A549 treated with RU486 at 1 μM for 4 hours (cell line): ENCODE measurements at places on chromosomes 16 and 17. TPM values are rescaled to one million over a fixed set of nuclear protein-coding genes. Genes with fewer than 3 reads are reported as not detected.

EPN2 gene
- 37.7 to 54.8 TPM (median 51.9 TPM) in 5 replicates for total RNA-seq

CFAP97D1 gene
- 0.06 to 0.07 TPM in 2 of 5 replicates, not detected in the others for total RNA-seq

BICDL2 gene
- not detected in 5 replicates for total RNA-seq

C16orf92 gene
- not detected in 5 replicates for total RNA-seq

GNAO1 gene
- total RNA-seq, result 0.29 to 0.74 TPM (median 0.51 TPM) in 5 replicates

RAB37 gene
- total RNA-seq, result 1.0 to 3.1 TPM (median 1.2 TPM) in 5 replicates

SYNRG gene
- total RNA-seq, result 11.7 to 14.4 TPM (median 12.6 TPM) in 5 replicates

C17orf107 gene
- total RNA-seq, result 0.15 to 0.35 TPM (median 0.30 TPM) in 5 replicates

MVP gene
- total RNA-seq, result 104 to 131 TPM (median 118 TPM) in 5 replicates

FOXN1 gene
- not detected in 5 replicates for total RNA-seq

CDH1 gene
- 3.7 to 4.7 TPM (median 4.4 TPM) in 5 replicates for total RNA-seq

NAE1 gene
- total RNA-seq, result 39.8 to 75.2 TPM (median 70.2 TPM) in 5 replicates

CCR7 gene
- total RNA-seq, result 0.64 to 1.3 TPM (median 1.0 TPM) in 5 replicates

GALK1 gene
- 46.3 to 75.9 TPM (median 65.6 TPM) in 5 replicates for total RNA-seq

KRT25 gene
- not detected in 5 replicates for total RNA-seq

TCAP gene
- 0.54 to 1.0 TPM (median 0.92 TPM) in 5 replicates for total RNA-seq

PIK3R6 gene
- total RNA-seq, result not detected in 5 replicates

USP6 gene
- 0.02 to 0.05 TPM (median 0.03 TPM) in 3 of 5 replicates, not detected in the others for total RNA-seq

ALOX15B gene
- not detected in 5 replicates for total RNA-seq

CSH2 gene
- not detected in 5 replicates for total RNA-seq

TMIGD1 gene
- total RNA-seq, result not detected in 5 replicates

DCAKD gene
- total RNA-seq, result 15.9 to 22.3 TPM (median 20.5 TPM) in 5 replicates
